Activated CD4-positive, alpha-beta T cell treated with anti-CD3 and anti-CD28 coated beads, Interleukin-2, amount 10 ng/mL, durations not matched to agents 24 days and 14 days (primary cell): ENCODE measurements at places on chromosomes 4 and X. TPM values are rescaled to one million over a fixed set of nuclear protein-coding genes. Genes with fewer than 3 reads are reported as not detected.

The ARSJ gene
- not detected in 2 replicates for total RNA-seq

GRCh38 chr4:70715097-70715496 is 6.7 kb upstream of the RUFY3 start:
- H3K27me3 ChIP-seq = no peaks in the 10 kb centered on the region
- H3K4me1 ChIP-seq = peaks cover 24% of the 10 kb centered on the region
- no peak for DNase-seq
- no peak overlapping the region for H3K27ac ChIP-seq
- no peak overlapping the region for H3K4me3 ChIP-seq

The BEX5 gene
- total RNA-seq = 0.71 and 0.98 TPM in 2 replicates

- no peak for DNase-seq
- no peaks in the 10 kb centered on the region for H3K27me3 ChIP-seq
- H3K27ac ChIP-seq = no peak overlapping the region
- H3K36me3 ChIP-seq = no peaks in the 10 kb centered on the region
Measured at GRCh38 chr4:20362148-20362547, 110.4 kb downstream of the SLIT2 start.

DNA sequence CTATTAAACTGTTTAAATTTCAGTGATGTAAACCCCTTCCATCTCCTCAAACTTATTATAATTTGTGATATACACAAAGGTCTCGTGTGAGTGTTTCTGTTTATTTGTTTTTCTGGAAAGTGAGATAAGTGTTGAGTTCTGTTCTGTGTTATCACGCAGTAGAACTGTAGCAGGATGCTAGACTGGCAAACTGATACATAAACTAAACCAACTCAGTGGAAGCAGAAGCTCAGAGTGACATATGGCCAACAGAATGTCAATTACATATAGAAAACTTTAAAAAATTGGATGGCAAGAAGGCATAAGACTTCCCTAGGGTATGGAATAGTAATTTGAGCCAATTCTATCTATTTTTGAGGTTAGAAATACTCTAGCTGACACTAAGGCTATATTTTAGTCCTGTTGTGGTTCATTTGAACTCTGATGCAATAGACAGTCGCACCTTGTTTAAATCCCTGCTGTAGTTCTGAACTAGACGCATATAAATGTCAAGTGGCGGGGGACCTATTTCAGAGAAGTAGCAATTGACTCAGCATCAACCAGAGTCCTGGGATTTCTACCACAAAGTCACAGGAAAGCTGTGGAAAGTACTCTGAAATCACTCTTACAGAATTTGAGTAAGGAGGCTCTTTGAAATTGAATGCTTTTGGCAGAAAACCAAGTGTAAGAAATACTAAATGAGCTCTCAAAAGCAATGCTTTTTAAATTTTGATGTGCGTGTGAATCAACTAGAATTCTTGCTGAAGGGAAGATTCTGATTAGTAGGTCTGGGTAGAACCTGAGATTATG is 294.4 kb downstream of the INPP4B start:
- H3K4me3 ChIP-seq = peak overlapping the region; percentile 15
- peaks cover 7% of the 10 kb centered on the region for H3K36me3 ChIP-seq
- no peaks in the 10 kb centered on the region for H3K27me3 ChIP-seq
- peaks cover 57% of the 10 kb centered on the region for H3K4me1 ChIP-seq
- DNase-seq = no peak
